AG09319 (cell line): ENCODE measurements at places on chromosomes 1 and 21.

DNA sequence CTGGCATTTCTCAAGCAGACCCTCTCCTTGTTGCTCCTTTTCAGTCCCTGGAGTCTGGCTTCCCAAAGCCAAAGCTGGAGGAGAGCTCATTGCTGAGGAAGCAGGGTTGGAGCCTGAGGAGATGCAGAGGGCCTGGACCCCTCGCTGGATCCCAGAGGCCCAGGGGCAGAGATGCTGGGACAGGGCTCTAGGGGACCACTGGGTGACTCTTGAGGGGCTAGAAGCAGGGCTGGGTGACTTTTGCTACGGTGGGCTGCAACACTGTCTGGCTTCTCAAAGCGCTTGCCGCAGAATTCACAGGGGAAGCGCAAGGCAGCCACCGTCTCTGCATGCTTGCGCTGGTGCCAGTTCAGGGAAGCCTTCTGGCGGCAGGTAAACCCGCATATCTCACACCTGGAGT lies 8.8 kb downstream of the ZNF692 start:
- DNase-seq = no peak

DNA sequence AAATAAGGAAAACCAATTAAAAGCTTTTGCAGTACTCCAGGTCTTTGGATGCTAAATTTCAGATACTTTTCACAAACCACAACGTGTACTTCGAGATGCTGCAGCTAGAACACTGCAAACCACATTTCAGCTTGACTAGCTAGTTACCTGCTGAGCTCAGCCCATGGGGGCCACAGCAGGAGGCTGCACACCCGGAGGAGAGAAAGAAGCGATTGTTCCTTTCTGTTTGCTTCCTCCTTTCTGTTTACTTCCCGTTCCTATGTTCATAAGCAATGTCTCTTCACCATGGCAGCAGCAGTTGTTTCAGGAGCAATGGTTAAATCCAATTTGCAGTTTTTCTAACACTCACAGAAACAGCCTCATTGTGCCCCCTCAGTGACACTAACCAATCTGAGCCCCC lies 225.6 kb upstream of the FGGY start:
- no peak for DNase-seq

GRCh38 chr1:219076326-219076937 lies 97.2 kb upstream of the LYPLAL1 start:
- DNase-seq = no peak

DNA sequence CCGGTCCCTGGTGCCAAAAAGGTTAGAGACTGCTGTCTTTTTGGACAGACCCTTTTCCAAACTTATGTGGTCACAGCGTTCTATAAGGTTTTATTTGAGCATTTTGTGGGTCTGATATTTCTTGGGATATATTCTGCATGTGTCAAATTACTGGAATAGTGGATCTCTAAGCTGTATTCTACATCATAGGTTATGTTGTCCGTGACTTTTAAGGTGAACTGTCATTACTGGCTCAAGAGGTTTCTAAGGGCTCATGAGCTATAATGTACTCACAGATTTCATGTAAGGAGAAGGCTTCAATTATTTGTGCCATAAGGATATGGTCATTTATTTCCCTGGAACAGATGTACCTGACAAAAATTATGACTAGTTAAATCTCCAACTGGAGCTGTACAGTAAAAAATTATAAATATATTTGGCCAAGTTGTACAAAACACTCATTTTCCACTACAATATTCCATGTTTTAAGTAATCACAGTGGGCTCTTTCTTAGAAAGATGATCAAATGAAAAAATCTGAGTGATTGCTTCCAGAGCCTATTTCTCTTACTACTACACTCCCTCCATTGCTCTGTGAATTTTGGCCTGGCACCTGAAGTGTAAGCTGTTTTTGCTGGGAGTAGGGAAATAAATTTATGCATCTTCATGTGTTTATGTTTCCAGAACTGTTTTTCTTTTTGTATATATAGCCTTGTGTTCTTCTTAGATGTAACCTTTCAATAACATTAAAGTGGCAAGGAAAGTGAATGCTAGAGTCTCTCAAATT lies 538.1 kb upstream of the ZRANB2 start:
- no peak for DNase-seq

GRCh38 chr1:43277116-43277876 lies 7.5 kb downstream of the TMEM125 start:
- DNase-seq = no peak

DNA sequence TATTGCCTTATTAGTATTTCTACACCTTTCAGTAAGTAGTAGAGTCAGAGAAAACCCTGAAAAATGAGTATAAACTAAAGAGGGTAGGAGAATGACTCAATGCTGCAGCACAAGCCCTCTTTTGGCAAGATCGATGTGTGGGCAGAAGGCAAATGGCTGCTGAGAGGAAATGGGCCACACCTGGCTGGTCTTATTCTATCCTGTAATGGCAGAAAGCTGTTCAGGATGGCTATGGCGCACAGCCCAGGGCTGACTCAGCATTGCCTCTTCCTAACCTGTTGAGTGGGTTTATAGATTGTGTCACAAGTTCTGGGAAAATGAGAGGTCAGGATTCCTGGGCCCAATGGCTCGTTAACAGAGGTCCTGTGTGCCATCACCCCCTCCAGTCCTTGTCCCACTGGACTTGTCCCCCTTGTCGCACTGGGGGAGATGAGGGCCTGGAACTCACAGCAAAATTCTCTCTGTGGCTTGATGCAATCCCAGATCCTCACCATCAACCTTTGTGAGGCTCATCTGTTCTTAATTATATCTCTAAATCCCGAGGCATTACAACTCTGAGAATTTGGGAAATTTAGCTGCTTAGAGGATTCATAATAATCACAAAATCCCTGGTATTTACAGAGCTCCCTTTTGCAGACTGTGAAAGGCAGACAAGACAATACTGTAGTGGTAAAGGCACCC lies 13.2 kb downstream of the HMGB4 start:
- peak; percentile 84 for DNase-seq

GRCh38 chr1:215794156-215794555 lies 227.1 kb downstream of the KCTD3 start:
- DNase-seq = no peak

GRCh38 chr1:51512120-51512519 lies 6.9 kb downstream of the EPS15 start:
- DNase-seq = no peak

- no peak for DNase-seq
Observed at GRCh38 chr21:41778930-41779600, 12.2 kb upstream of the RIPK4 start.

DNA sequence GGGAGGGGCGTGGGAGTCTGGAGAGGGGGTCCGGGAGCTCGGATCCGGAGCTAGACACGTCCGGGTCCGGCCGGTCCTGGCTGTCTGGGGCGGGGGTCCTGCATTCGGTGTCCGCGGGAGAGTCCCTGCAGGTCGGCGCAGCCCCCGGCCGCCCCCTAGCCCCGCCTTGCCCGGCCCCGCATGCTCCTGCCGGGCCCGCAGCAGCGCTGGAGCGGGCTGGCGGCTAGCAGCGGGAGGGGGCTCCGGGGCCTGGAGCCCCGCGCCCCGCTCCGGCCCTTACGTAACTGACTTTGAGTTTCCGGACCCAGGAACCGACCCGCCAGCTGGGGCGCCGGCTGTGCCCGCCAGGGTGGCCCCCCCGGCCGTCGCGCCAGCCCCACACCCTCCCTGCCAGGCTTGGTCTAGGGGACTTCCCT lies 26.9 kb upstream of the EPB41 start:
- no peak for DNase-seq

- DNase-seq = no peak
Observed at GRCh38 chr1:15168479-15168878, 14.9 kb downstream of the TMEM51 start.

- DNase-seq = no peak
Observed at GRCh38 chr1:211335522-211336157, 9.0 kb downstream of the TRAF5 start.

DNA sequence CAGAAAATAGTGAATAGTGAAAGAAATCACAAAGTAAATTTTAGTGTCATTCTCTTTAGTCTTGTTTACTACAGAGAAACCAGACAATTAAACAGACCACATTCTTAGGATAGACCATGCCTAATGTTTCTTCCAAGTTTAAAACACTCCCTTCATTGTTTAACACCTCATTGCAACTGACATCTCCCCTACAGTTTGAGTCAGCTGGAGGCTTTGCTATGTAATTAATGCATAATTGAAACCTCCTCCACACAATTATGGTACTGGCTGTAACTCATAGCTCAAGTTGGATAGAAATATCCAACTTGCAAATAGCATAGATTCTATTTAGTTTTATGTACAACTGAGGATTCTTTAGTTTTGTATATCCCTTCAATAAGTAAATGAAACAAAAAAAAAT lies 35.2 kb upstream of the B3GALT2 start:
- no peak for DNase-seq

DNA sequence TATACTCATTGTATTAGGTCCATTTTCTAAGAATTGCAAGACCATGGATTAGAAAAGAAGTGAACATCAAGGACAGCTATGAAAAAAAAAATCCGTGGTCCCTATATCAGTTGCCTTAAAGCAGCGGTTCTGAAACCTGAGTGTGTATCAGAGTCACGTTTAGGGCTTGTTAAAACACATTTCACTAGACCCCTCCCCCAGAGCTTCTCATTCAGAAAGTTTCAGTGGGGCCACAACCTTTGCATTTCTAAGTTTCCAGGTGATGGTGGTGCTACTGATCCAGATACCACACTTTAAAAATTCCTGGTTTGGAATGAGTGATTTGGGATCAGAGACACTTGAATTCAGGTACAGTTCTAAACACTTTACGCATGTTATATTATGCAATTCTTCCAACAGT lies 96.1 kb upstream of the PRMT6 start:
- no peak for DNase-seq

DNA sequence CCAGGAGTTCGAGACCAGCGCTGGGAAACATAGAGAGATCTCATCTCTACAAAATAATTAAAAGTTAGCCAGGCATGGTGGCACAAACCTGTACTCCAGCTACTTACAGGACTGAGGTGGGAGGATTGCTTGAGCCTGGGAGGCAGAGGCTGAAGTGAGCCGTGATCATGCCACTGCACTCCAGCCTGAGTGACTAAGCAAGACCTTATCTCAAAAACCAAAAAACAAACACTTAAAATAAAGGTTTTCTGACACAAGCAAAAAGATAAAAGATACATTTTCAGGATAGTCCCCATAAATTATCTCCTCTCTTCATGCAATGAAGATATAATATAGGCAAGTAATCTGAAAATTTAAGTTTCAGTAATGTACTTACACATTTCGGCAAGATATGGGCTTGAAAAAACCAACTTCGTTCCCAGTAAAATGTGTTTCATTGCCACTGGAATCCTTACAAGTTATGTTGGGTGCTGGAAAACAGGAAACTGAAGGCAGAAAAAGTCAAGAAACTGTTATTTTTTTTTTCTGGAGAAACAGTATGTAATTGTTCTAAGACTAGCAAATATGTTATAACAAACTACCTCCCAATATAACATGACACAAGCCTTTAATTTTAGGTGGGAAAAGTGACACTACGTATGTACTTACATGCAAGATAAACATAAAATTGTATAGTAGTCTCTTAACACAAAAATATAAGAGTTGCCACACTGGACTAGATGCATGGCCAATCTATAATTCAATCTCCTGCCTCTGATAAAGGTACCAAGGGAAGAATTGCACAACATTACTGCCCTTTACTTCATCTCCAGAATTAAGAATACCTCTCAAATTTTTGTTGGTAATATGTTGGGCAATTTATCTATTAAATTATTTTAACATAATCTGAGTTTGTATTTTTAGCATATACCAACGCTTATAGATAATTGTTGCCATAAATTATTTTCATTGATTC lies 15.7 kb downstream of the TM2D1 start:
- DNase-seq = no peak

DNA sequence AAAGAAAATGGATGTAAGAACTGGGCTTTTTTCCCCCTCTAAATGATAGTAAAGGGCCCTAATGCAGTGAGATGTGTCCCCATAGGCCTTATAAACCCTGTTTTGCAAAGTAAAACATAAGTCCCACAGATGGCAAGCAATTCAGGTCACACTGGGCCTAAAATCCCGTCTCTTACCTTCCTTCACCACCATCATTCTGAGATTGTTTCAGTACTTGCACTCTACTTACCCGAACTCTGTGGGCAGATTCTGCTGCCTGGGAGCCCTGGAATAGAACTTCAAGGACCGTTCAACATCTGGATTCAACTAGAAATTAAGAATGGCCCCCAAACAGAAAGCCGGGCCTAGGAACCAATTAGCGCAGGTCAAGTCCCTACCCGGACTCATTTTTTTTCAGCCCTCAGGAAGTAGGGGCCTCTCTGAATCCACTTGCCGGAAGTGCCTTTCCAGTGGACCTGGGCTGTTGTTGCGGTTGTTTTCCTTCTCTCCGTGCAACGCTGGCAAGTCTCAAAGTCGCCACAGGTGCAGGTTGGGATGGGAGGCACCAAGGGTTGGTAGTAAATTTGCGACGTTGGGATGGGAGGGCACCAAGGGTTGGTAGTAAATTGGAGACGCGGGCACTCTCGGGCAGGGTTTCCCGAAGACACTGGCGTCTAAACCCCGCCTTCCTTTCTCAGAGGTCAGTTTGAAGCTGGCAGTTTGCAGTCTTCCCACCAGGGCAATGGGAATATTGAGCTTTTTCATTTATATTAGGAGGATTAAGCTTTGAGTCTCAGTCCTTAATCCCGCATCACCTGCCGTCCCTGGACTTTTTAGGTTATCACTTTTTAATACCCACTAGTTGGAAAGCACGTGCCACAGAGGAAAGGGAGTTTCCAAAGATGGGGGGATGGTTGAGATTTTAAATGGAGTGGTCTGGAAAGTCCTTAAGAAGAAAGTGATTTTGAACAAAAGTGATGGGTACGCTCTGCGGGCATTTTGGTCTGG lies at the start of gene TMEM69:
Gene TMEM69, plus strand, starts transcription at position 428 of the 987 bp plus-strand sequence. CDS start 2,888 bp downstream, outside the sequence.
- DNase-seq = peak; percentile 79

DNA sequence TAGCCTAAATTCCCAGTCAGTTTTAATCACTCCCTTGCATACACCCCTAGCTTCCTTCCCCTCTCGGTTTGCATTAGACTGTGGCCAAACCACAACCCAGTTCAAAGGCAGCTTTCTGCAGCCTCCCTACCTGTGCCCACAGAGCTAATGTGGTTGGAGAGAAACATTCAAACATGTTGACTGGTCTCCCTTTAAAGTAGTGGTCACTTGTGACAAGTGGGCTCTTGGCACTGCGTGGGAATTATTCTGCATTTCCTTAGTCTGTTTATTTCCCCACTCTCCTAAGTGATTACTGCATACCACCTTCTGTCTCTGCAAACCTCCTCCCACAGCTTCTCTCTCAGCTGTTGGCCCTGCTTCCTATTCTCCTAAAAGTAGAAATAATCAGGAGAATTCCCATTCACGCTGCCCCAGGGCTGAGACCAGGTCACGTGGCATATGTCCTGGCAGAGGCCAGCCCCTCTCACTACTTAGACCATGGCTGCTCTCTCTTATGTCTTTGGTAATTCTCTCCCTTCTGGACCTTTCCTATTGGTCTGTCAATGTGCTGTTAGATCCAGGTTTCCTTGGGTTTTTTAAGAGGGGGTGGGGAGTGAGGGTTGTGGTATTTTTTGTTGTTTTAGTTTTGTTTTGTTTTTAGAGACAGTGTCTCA lies 38.4 kb upstream of the CD101 start:
- DNase-seq = no peak
